ENCODE measurements at places on chromosomes 1 and 21.
A peak's percentile ranks its signal among the peaks of the same experiment; 100 is the strongest.

DNA sequence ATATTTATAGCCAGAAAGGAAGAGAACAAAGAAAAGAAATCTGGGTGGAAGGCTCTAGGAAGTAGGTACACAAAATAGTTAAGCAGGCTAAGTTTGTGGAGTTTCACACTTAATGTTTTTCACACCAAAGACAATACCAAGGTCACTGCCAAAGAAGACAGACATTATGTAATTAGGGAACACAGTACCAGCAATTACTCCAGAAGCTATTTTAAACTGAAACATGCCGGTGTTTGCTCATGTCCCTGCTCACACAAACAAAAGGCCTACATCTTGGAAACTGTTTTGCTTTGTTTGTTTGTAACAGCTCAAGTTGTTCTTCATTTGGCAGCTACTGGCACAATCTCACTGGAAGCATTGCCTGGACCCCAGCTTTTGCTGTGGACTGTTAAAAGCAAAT is 88.5 kb upstream of the DAB1 start:
- no peak for DNase-seq

DNA sequence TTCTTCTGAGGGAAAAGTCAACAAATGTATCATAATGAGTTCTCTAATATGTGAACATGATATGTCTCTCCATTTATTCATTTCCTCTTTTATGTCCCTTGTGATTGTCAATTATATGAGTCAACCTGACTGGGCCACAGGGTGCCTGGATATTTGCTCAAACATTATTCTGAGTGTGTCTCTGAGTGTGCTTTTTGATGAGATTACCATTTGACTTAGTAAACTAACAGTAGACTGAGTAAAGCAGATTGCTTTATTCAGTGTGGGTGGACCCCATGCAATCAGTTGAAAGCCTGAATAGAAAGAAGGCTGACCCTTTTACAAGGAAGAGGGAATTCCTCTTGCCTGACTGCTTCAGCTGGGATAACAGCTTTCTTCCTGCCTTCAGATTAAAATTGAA is 142.6 kb downstream of the SLC35F3 start:
- no peak for DNase-seq

- DNase-seq: peak; percentile 91
Observed at GRCh38 chr1:78004719-78005447, at the start of gene DNAJB4. Gene DNAJB4 (plus strand): TSS chr1:78004939. CDS start chr1:78005111, 172 bp downstream.

- no peak for DNase-seq
Observed at GRCh38 chr1:156510709-156511108, 10.1 kb upstream of the MEF2D start.

- no peak for DNase-seq
Observed at GRCh38 chr1:209929751-209930150, 8.3 kb upstream of the SYT14 start.

- no peak for DNase-seq
Observed at GRCh38 chr1:45171575-45171974, 34.8 kb downstream of the ZSWIM5 start.

- no peak for DNase-seq
Observed at GRCh38 chr1:219339466-219339865, 165.8 kb downstream of the LYPLAL1 start.

GRCh38 chr1:108107658-108108057 is 92.5 kb downstream of the SLC25A24 start:
- DNase-seq: peak; percentile 30

DNA sequence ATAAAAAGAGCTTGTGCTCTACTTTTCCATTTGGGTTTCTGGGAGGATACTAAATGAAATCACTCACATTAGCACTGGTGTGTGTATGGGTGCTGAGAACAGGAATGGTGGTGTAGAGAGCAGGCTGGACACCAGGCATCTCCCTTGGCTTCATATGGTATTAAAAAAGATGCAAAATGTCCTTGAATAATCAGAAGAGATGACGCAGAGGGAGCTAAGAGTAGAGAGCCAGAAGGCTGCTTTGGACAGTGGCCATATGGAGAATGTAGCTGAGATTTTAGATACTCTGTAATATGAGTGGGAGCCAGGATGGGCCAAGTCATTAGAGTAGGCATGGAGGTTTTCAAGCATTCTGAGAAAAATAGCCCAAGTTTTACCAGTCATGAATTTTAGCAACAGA is 112.3 kb upstream of the ZRANB2 start:
- DNase-seq: no peak

GRCh38 chr1:235996048-235996785 is 68.7 kb downstream of the NID1 start:
- DNase-seq: no peak

DNA sequence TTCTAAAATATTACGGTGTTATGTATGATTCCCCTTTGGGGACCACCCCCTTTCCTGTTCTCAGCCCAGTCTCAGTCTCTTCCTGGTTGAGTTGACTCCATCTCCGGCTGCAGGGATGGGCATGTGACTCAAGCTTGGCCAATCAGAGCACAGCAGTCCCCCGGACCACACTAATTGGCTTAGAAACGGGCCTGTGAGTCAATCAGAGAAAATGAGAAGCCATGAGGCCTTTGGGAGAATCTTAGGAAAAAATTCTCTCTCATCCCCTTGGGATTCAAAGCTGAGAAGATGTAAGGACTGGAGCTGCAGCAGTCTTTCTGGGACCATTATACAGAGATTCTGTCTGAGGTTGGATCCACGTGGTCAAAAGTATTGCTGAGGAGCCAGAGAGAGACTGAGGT is 10.7 kb upstream of the FHAD1 start:
- DNase-seq: peak; percentile 79

GRCh38 chr1:33880305-33880704 is 16.4 kb downstream of the HMGB4 start:
- no peak for DNase-seq

GRCh38 chr1:175274368-175274767 is 81.8 kb upstream of the KIAA0040 start:
- DNase-seq: no peak

DNA sequence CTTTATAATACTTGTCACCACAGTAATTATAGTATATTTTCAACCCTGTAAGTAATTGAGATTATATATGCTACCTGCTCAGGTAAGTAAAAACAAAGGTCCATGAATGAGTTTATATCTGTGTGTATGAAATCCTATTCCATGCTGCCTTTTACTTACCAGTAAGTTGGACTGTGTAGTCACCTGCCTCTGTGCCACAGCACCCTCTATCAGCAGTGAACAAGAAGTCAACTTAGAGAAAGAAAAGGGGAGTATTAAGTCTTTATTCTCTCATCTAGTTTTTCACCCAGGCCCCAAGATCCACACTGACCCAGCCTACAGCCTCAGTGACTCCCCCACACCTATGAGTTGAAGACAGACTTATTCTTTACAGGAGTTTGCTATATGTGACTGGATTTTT is 36.9 kb upstream of the IFI16 start:
- DNase-seq: no peak

DNA sequence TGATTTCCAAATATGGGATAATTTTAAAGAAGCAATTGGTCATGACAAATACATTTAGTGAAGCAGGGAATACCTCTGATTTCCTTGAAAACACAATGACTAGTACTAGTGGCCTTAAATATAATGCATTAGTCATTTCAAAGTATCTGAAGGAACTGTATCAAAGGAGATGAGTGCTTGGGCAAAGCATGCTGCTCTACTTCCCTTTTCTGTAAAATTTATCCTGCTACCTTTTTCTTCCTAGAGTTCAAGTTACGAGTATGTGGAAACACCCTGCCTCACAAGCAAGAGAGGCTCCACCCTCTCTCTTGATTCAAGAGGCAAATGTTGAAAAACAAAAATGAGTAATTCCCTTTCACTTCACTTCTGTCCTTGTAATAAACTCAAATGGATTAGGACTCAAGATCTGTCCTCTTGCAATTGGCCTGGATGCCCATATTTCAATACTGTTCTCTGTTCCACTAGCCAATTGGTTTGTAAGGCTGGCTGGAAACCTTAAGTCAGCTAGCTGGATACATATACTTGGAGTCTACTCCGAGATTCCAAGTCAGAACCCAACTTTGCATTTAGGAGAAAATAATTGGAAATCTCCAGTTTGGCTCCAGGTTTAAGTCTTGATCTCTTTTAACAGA is 92.5 kb downstream of the CDC42BPA start:
- no peak for DNase-seq

- no peak for DNase-seq
Observed at GRCh38 chr1:75861831-75862230, 65.1 kb downstream of the MSH4 start.

- no peak for DNase-seq
Observed at GRCh38 chr1:113616156-113616555, 143.1 kb downstream of the PHTF1 start.

DNA sequence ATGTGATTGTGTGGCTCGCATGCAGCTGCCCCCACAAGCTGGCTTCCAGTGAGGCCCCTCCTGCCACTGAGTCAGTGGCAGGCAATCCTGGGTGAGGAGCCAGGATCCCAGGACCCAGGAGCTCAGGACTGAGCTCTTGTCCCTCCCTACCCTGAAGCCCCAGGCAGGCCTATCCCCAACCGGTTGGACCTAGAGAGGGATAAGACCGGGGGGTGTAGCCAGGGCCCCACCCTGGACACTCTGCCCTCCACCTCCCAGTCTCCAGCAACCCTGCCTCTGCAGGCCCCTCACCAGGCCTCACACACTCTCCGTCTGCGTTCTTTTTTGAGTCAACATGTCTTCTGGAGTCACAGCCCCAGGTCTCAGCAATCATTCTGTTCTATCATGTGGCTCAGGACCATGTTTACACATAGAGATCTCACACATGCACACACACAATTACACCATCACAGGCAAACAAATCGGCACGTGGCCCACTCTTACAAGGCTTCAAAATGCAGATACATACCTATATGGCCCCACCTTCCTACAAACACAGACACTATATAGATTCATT is 2.6 kb downstream of the VSIG8 start:
- no peak for DNase-seq

DNA sequence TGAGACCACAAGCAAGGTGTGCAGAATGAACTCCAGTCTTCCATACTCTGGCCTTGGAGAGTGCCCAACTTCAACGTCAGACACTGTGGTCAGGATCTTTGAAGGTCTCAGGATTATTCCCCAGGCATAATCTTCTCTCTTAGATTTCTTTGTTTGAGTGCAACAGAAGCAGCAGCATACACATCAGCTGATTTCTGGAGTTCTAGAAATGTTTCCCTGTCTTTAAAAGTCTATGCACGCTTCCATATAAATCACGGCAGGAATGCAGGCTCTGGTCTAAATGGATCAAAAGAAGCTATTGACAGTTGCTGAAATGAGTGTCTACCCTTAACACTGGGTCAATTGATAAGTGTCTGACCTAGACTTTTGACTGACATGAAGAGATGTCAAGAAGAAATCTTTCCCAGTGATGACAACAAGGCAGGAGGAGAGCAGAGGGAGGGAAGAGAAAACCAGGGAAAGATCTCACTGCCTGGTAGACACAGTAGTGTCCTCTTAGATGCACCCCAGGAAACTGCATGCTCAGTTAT is 279.7 kb downstream of the SPATA17 start:
- no peak for DNase-seq

DNA sequence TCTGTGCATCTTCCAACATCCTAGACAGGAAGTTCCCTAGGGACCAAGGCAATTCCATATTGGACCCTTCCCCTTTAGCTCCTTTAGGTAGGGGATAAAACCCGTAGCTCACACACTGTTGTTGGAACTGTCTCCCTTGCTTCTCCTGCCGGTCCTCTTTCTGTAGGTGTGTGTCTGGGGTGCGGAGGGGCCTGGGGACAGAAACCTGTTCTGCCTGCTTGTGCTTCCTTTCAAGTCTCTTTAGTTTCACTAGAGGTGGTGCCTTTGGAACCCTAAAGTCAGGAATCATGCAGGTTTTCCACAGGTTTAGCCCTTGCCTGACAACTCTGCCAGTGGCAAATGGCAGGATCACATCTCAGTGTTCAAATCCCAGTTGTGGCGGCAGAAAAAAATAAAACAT is 74.6 kb upstream of the PTGFRN start:
- no peak for DNase-seq

DNA sequence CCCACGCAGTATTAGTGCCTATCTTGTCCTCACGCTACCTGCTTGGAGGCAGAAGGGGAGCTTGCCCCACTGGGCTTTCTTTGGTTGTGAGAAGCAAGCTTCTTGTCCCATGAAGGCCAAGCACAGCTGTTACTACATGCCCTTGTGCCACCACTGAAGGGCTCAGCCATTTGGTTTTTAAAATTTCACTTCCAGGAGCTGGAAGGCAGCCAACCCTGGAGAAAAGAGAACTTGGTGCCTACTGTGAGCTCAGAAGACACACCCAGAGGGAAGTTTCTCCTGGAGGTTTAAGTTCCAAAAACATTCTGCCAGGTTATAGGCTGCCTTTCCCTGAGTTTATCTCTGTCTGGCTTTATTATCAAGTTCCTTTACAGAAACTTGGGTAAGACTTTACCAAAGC is 187.4 kb downstream of the SLC35F3 start:
- DNase-seq: no peak

- no peak for DNase-seq
Observed at GRCh38 chr1:23791516-23792047, 637 bp downstream of the LYPLA2 start.

DNA sequence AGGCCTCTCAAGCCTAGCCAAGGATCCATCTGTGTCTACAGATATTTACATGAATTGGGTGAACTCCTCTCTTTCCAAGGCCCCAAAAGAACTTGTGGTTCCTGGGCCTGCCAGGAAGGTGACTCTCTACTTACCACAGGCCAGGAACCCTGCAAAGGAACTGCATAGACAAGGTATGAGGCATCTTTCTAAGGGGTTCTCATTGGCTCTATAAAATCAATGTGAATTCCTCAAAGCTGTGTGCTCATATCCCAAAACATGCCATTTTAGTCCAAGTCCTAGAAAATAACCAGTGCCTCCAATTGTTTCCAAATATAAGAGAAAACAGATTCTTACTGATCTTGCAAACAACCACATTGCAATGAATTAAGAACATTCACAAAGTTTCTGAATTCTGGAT is 39.9 kb upstream of the RGL1 start:
- DNase-seq: no peak

- DNase-seq: no peak
Observed at GRCh38 chr21:41321211-41321907, 4.8 kb downstream of the FAM3B start.

DNA sequence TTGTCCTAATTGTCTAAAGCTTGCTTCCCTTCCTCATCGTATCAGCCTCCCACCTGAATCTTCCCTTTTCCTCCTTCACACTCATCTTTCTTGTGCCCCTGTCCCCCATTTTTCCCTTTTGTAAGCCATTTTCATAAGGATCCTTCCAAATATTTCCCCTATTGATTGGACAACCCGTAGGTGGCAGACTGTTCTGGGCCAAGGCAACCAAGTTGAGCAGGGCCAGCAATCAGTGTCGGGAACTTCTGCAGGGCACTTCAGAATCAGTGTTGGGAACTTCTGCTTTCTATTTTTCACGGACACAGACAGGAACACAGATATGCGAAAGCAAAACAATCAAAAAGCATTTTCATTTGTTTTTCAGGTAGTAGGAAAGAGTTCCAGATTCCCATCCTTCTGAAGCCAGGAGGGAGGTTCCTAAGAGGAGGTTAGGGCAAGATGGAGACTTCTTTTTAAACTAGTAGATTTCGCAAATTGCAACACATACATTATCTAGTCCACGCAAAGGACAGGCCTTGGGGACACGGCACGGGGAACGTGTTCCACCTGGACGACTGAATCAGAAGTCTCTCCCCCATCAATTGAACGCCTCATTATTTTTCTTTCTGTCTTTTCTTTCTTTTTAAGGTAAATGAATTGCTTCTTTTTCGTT is 691 bp upstream of the MPZL1 start:
- DNase-seq: peak; percentile 75

GRCh38 chr21:29077651-29078090 is 4.2 kb upstream of the CCT8 start:
- no peak for DNase-seq

Data from Caki2 (cell line).